ENCODE measurements at places on chromosomes 1 and 21. TPM values are rescaled to one million over a fixed set of nuclear protein-coding genes. Genes with fewer than 3 reads are reported as not detected.

GRCh38 chr1:187871177-187871845, 1042.6 kb downstream of the PLA2G4A start:
- DNase-seq = no peak

DNA sequence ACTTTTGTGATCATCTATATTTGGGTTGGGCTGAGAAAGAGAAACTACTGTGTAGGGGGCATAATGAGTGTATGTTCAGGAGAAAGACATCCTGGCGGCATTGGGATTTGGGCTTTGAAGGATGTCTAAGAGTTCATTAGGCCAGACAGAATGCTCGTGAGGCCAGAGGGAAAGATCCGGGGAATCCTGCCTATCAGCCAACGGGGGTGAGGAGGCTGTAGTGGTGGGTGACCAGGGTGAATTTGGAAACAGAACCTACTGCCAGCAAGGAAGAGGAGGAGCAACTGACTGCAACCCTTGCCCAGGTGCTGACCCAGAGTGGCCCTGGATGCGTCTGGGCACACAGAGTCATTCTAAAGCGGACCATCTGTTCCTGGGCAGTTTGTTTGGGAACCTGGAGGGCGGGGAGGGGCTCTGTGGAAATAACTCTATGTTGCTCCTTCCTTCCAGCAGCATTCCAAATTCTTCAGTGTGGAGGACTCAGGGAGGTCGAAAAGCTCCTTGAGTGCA, 56.9 kb upstream of the ECE1 start:
- DNase-seq = no peak

DNA sequence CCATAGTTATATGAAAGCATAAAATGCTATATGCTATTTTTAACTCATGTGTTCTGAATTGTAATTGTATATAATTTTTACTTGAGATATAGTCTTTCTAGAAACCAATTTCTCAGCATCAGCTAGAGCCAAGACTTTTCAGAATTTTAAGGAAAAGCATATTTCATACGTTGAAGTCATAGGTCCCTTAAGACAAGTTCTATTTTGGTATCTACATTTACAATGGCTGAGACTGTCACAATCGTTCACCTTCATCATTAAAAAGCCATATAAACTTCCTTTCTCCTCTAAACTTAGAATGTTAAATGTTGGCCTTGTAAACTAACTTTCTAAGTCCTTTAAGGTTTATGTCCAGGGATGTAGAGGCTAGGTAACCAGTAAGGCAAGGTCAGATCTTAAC, 104.1 kb downstream of the LRRC40 start:
- no peak for DNase-seq

Gene SLC44A3
- total RNA-seq = 1.9 TPM

- no peak for DNase-seq
Observed at GRCh38 chr1:36824390-36824861, 209.9 kb downstream of the GRIK3 start.

- no peak for DNase-seq
Observed at GRCh38 chr1:3865606-3866160, 8.4 kb downstream of the DFFB start.

Gene CLDN14
- total RNA-seq = not detected

DNA sequence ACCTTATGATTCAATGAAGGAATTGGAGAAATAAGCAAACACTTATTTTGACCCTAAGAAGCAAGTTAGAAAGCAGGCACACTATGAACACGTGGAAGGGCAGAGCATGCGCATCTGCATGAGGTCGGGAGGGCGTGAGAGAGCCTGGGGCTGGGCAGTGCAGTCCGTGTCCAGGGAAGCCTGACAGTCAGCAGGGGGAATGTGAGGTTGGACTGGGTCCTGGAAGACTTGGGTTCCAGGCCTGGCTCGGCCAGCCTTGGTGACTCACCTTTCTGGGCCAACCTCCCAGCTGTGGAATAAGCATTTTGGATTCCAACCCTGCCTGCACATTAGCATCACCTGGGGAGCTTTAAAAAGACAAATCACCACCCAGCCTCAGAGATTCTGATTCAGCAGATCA, 26.6 kb upstream of the LMX1A start:
- no peak for DNase-seq

DNA sequence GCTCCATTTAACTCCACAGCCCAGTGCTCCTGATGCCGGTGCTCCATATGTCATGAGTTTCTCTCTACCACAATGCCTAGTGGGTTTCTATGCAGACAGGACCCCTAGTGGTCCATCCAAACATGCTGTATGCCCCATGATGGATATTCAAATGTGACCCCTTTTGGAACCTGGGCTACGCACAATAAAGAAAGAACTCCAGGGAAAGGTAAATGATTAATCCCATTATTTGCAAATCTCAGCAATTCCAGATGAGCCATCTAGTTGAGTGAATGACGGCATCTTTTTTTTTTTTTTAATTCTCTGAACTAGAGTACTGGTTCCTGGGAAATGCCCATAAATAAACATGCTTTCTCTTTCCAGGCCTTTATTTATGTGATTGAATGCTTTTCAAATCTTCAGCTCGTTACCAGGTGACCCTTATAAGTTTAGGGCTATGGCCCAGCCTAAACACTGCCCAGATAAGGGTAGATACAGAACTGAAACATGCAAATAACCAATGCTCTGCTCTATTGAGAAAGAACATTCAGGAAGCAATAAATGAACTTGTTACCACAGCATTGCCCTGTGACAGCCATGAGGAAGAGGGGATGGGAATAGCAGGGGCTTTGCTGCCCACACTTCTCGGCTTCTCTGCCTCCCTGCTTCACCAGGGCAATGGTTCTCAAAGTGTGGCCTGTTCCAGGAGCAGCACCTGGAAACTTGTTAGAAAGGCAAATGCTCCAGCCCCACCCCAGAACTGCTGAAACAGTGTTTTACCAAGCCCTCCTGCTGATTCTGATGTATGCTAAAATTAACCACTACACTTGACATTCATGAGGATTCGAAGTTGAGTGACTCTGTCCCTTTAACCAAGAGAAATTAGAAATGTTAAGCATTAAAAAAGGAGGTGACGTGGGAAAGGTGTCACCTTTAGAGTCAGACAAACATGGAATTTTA, 151.7 kb downstream of the SEC16B start:
- no peak for DNase-seq

- DNase-seq = peak; percentile 39
Observed at GRCh38 chr1:178725466-178726086, 532 bp downstream of the RALGPS2 start.

- no peak for DNase-seq
Observed at GRCh38 chr1:23026568-23026967, 7.3 kb downstream of the KDM1A start.

DNA sequence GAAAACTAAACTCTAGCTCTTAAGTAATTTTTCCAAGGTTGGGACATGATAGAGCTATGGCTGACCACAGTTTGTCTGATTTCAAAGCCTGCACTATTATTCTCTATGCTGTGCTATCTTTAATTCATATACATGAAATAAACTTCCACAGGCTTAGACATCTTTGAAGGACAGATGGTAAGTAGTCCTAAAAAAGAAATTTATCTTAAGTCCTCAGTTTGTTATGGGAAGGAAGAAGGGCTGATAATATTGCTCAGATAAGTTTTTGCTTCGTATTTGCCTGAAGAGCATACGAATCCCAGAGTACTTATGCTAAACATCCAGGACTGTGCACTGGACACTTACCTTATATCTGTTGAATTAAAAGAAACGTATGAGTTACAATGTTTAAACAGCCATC, 39.6 kb downstream of the VCAM1 start:
- DNase-seq = no peak

DNA sequence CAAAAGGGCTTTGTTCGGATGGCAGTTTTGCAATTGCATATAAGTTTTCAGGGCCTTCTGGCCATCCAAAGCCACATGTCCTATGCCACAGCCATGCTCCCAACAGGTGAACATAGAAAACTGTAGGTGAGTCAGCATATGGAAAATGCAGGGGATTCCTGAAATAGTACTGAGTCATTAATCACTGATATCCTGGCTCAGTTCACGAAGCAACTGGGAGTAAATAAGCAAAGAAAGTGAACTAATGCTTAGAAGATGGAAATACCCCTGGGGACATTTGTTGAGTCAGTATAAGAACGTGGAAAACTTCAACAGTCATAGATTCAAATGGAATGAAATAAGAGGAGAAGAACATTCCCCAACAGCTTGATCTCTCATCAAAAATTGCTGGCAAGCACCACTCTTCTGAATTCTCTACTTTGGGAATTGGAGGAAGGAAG, 148.9 kb upstream of the RUNX1 start:
- no peak for DNase-seq

DNA sequence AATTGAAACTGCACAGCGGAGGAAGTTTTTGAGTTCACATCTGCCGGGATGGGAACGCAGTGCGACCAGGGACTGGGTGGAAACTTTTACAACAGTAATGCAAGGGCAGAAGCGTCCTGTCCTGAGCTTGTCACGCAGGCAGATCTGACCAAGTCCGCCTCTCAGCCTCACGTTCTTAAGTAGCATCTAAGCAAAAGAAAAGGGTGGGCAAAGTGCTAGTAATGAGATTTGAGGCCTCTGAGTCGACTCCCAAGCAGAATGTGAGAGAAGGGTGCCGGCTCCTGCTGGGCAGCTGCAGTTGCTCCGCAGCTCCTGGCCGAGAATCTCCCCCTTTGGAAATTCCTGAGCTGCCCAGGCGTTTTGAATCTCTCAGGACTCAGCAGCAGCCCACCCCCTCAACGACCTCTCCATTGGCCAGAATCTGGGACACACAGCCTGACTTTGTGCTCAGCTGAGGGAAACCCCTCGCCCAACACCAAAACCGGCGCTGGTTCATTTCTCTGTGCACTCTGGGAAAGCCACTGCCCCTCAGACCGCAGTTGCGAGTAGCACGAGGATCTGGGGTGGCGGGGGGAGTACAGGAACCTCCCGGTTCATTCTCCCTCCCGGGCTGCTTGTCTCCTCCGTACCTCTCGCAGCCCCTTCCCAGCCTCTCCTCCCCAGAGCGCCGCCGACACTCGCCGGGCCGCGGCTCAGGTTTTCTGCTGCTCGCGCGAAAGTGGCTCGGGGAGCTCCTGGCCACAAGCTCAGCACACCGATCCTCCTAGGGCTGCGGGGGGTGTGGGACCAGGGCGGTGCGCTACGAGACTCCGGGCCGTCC, 913 bp upstream of the S1PR1 start:
- DNase-seq = peak; percentile 83

DNA sequence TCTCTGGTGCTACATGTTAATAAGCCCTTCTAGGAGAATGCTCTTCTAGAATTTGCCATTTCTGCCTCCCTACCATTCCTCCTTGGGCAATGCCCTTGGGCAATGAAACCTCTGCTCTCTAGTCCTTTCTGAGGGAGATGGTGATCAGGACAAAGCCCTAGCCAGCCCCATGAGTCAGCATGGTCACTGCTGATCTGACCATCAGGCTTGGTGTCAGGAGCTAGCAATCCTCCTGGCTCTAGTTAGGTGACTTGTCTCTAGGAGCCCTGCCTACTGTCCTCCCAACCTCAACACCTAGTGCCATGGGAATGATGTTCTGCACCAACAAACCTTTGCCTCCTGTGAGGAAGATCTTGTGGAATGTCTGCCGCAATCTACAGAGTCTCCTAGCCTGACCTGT, 89.8 kb downstream of the NMNAT2 start:
- no peak for DNase-seq

Gene FNDC10
- 2.7 TPM for total RNA-seq

DNA sequence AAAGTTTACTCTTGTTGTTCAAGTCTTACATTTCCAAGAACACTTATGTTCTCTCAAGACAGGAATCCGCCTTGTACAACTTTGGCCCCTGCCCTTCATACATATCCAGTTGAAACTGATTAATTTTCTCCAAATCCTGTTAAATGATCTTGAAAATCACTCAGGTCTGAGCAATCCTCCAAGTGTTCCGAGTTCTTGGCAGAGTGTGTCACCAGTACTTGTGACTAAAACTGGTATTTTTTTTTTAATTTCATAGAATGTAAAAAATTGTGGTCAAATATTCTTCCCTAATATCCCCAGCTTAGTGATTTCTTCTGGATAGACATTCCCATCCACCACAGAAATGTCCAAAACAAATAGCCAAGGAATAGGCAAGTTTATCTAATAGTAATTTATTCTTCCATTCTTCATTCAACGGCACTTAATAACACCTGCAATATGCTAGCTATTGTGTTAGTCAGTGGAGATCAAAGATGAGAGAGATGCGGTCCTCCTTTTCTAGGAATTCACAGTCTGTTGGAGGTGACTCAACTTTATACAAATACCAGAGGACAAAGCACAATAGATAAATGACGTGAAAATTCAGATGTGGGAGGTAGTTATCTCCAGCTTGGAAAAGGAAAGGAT, 71.4 kb downstream of the DIRAS3 start:
- no peak for DNase-seq

Gene DVL1
- total RNA-seq = 44.6 TPM

Gene WNT4
- not detected for total RNA-seq

Gene S100A12
- total RNA-seq = not detected

GRCh38 chr1:30521261-30521865, 202.0 kb downstream of the MATN1 start:
- no peak for DNase-seq

- DNase-seq = no peak
Observed at GRCh38 chr1:214400131-214400530, 119.2 kb downstream of the SMYD2 start.

DNA sequence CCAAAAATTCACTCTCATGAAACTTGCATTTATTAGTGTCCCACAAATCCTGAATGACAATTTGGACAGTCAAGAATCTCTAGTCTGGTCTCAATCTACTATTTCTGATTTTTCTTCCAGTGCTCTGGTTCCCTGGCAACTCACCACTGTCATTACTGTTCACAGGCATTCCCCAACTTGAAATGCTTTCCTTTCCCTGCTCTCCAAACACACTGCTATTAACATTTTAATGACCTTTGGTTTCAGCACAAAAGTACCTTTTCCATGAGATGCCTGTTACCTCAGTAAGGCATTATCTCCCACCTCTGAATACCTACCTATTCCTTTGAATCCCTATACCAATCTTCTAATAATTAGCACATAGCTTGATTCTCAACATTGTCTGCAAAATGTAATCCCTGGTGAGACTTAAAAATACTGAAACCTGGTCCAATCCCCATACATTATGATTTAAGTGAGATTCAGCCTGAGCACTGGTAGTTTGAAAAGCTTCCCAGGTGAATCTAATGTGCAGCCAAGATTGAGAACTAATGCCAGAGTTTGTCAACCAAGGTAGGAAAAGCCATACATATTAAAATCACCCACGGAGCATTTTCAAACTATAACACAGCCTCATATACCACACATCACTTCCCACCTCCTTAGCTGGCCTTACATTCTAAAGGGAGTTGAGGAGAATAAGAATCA, 11.7 kb upstream of the ANGPTL3 start:
- DNase-seq = no peak

- no peak for DNase-seq
Observed at GRCh38 chr1:65896721-65897120, 104.0 kb downstream of the PDE4B start.

Gene GFI1
- 30.6 TPM for total RNA-seq

Data from CD4-positive, alpha-beta memory T cell (primary cell).